Stimulated activated CD8-positive, alpha-beta memory T cell treated with anti-CD3 and anti-CD28 coated beads, Interleukin-15, amount 100 ng/mL, for 24 hours (primary cell): ENCODE measurements at places on chromosomes 6 and 20.

- DNase-seq = no peak
These were observed 59.5 kb downstream of the FYN start for GRCh38 chr6:111813677-111814310.

DNA sequence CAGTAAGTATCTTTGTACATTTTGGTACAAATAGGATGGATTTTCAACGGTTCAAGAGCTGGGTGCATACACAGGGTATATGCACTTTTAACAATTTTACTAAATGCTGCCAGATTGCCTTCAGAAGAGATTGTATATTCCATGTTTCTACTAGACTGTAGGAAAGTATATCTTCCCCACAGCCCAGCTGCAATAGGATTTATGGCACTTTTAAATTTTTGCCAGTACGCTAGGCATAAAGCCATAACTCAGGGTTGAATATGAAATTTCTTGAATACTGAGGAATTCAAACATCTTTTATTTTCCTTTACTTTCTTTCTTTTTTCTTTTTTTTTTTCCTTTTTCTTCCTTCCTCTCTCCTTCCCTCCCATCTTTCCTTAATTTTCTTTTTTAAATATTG is 78.7 kb upstream of the SULF2 start:
- no peak for DNase-seq

DNA sequence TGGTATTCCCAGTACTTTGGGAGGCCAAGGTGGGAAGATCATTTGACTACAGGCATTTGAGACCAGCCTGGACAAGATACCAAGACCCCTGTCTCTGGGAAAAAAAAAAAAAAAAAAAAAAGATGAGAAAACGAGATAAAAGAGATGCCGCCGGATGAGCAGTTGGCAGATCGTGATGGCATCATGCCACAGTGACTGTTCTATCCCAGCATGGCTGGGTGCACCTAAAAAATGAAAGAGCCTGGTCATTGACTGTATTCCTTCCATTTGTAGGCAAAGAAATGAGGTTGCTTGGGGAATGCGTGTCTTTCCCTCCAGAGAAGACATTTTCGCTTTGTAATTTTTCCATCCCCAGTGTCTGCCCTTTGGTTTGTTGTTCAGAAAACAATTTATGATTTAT is 12.9 kb downstream of the AKAP12 start:
- no peak for DNase-seq

GRCh38 chr20:2084703-2085102 is 16.9 kb upstream of the STK35 start:
- DNase-seq = no peak

DNA sequence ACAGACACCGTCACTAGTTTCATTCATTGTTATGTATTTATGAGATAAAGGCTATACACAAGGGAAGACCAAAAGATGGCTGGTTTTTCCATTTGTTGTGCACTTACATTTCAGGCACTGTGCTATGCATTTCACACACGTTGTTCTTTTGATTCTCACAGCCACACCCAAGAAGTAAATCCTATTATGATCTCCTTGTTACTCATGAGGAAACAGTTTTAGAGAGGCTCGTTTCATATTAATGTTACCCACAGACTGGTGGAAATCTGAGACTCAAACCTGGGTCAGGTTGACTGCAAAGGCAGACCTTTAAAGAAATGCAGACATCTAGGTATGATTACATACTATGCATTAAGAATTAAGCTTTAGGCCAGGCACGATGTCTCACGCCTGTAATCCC is 34.9 kb downstream of the SHLD1 start:
- no peak for DNase-seq

DNA sequence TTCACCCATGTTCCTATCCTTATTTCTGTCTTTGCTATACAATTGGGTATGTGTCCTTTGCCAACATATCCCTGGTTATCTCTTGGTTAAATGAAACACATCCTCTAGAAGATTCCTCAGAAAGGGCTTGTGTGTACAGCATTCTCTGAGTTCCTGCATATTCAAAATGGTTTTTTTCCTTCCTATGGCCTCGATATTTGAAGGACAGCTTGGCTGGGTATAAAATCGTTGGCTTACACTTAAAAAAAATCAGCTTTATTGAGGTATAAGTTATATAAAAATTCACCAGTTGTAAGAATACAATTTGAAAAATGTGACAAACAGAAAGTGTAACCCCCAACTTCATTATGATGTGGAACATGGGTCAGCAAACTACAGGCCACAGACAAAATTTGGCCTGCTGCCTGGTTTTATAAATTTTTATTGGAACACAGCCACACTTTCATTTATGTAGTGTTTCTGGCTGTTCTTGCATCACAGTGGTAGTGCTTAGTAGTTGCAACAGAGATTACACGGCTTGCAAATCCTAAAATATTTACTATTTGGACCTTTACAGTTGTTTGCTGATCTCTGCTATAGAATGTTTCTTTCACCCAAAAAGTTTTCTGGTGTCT is 16.7 kb downstream of the PCMT1 start:
- no peak for DNase-seq

DNA sequence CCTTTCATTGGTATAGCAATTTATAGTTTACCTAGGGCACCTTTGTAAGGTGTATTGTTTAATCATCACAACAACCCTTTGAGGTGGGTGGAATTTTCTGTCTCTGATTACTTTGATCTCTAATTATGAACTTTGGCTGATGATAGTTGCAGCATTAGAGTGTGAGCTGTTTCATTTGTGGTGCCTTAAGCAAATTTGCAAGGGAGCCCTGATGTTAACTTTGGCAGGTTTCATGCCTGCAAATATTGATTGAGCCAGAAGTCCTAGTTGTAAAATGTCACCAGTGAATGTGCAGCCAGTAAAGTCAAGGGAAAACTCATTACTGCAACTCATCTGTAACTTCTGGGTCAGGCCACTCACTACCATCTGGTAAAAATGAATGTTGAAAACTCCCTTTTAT is 29.8 kb downstream of the CTNNBL1 start:
- DNase-seq = no peak

GRCh38 chr6:140289186-140289585 is 914.7 kb upstream of the CITED2 start:
- DNase-seq = no peak

DNA sequence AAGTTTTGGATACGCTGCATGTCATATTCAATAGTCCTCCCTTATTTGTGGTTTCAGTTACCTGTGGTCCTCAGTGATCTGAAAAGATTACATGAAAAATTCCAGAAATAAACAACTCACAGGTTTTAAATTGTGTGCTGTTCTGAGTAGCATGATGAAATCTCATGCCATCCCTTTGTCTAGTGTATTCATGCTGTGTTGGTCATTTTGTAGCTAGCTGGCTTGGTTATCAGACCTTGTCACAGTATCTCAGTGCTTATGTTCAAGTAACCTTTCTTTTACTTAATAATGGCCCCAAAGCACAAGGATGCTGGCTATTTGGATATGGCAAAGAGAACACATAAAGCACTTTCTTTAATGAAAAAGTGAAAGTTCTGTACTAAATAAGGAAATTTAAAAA is 78.3 kb downstream of the FUT9 start:
- no peak for DNase-seq

- DNase-seq = no peak
These were observed 90.0 kb downstream of the CENPW start for GRCh38 chr6:126429866-126430265.

DNA sequence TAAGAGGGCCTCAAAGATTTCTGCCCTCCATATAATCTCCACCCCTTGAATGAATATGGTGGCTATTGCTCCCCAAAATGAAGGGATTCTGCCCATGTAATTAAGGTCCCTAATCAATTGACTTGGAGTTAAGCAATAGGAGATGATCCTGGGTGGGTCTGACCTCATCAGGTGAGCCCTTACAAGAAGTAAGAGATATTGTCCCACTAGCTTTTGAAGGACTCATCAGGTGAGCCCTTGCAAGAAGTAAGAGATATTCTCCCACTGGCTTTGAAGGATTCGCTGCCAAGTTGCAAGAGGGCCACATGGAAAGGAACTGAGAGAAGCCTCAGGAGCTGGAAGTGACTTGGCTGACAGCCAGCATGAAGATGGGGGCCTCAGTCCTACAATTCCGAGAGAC is 103.4 kb downstream of the BMP7 start:
- no peak for DNase-seq

GRCh38 chr6:145765449-145765848 is 30.1 kb upstream of the EPM2A start:
- DNase-seq = no peak

- DNase-seq = no peak
These were observed 51.1 kb downstream of the STAU1 start for GRCh38 chr20:49136817-49137571.

GRCh38 chr6:138510093-138510492 is 10.8 kb upstream of the NHSL1 start:
- DNase-seq = no peak

DNA sequence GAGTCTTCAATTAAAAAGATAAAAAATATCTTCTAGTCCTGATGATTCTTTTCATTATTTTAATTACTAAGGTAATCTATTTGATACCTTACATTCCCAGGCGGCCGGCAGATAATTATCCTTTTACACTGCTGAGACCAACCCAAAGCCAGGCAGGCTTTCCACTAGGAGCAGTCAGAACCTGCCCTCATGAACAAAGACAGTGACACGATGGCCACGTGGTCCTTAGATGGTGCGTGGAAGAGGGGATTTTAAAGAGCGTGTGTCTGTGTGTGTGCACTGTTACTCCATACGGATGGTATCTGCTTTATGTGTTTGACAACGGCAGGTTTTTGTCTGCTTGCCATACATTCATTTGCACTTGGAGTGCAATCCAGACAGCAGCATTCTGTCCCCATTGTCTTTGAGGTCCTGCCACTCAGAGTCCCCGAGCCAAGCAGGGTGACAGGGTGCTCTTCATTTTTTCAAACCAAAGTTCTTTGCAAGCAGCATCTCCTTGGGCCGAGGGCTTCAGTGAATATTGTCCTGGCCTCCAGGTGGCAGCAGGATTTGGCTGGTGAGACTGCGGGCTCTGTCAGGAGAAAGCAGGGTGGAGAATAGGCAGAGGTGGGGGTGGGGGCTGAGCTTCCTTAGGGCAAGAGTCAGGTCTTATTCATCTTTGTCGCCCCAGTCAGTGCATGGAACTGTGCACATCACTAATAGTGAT is 260.5 kb downstream of the NRN1 start:
- DNase-seq = no peak

DNA sequence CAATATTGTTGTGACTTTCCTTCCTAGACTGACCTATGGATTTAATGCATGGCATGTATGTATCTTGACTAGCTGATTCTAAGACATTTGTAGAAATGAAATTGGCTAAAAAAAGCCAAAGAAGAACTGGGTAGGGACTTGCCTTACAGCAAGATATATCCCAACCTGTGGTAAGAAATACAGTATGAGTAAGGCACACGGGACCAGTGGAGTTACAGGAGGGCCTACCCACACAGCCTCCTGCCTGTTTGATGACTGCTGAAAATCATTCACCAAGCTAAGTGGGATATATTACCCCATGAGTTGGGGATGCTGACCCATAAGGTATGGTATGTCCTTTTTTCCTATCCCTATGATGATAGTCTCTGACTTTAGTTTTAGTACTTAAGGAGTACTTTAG is 112.2 kb downstream of the INSM1 start:
- no peak for DNase-seq

DNA sequence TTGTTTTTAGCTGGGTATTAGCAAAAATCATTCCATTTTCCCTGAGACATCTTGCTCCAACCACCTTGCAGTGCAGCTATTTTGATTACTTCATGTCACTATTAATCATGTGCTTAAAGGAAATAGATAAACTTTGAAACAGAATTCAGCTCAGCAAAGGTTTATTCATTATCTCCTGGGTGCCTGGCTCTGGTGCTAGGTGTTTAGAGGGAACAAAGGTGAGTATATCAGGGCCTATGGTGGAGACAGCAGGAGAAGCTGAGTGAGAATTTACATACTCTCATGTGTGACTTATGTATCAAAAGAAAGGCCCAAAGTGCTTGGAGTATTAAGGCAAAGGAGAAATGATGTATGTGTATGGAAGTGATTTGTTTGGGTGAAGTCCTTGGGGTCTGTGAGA is 63.8 kb upstream of the BMP2 start:
- no peak for DNase-seq

GRCh38 chr6:130980310-130981032 is 82.6 kb downstream of the EPB41L2 start:
- no peak for DNase-seq

DNA sequence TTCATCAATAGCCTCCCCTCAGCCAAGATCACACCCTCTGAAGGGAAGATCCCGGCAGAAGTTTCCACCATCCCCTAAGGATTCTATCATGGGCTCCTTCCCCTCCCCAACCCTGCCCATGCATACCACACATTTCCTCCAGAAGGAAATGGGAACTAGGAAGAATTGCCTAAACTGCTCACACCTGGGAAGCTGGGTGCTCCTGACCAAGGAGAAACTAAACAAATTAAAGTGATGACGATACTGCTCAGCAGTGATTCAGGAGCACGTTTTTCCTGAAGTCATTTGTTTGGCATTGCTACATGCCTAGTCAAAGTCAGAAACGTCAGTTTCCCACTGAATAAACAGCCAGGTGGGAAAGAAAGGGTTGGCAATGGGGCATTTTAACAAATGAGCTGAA is 136.1 kb upstream of the CDYL start:
- DNase-seq = no peak

DNA sequence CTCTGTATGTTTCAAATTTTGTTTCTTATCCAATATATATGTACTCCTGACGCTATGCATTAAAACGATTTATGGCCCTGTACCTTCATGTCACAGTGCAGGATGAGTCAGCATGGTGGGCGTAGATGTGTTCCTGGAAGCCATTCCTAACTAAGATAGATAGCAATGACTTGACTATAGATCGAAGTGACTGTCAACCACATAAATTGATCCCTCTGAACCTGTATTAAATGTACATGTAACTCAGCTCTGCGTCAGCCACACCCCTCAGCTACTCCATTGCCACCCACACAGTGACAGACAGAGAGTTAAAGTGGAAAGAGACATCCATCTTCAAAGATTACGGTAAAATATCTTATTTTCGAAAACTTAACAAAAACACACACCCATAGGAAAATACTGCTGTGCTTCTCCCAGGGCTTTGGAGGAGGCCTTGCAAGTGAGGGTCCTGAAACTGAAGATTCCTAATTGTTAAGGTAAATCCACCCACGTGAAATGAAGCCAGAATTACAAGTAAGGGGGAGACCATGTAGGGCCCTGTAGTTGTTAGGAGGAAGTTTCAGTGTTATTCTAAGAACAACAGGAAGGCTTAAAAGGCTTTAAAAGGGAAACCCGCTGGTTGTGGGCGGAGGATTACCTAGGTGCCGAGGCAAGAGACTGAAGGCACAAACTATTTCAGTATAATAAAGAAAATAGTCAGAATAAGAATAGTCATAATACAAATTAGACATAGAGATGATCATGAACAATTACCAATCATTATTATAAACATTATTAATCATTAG is 10.3 kb upstream of the RAD21L1 start:
- DNase-seq = no peak

DNA sequence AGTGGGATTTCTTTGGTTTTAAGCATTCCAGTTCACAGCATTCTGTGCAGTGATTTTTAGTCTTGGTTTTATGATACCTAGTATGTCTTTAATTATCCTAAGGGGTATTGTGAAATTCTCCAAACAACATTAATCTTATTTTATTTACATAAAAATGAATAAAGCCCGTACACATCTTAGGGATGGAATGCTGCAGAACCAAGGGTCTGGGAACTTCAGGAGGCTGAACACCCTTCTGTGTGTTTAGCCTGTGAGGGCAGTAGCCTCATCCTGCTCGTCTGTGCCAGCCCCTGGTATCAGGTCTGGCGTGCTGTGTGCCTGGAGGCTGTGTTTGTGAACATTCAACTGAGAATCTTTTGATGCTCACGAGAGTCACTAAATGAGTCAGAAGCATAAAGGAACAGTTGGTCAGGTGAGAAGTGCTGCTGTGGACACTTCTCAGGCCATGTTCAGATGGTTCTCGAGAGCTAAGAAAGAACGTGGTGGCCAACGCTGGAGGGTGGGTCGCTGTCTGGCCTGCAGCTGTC is 25.2 kb upstream of the C20orf204 start:
- DNase-seq = no peak
